Fibroblast of the aortic adventitia (primary cell): ENCODE measurements at places on chromosomes 2 and 18. TPM values are rescaled to one million over a fixed set of nuclear protein-coding genes. Genes with fewer than 3 reads are reported as not detected.

The LINC00305 gene
- not detected in 2 replicates for total RNA-seq

The NEURL3 gene
- total RNA-seq, result not detected in 2 replicates

The SLC38A11 gene
- 0.45 TPM in 1 of 2 replicates, not detected in the other for total RNA-seq

The HAAO gene
- total RNA-seq, result 0.90 and 5.4 TPM in 2 replicates

The SNORC gene
- total RNA-seq, result 0.33 and 0.72 TPM in 2 replicates

The LIMS2 gene
- total RNA-seq, result 7.8 and 11.3 TPM in 2 replicates

The ALK gene
- 0.27 and 0.82 TPM in 2 replicates for total RNA-seq

The G6PC2 gene
- not detected in 2 replicates for total RNA-seq

The POLR1A gene
- total RNA-seq, result 29.4 and 43.1 TPM in 2 replicates

The GRHL1 gene
- 1.3 TPM in 1 of 2 replicates, not detected in the other for total RNA-seq

The UGT1A3 gene
- total RNA-seq, result not detected in 2 replicates

The NLRC4 gene
- not detected in 2 replicates for total RNA-seq

The MTHFD2 gene
- 38.7 and 254 TPM in 2 replicates for total RNA-seq

The PROKR1 gene
- not detected in 2 replicates for total RNA-seq

The UGT1A6 gene
- total RNA-seq, result 0.09 TPM in 1 of 2 replicates, not detected in the other

The ST6GAL2 gene
- 0.09 and 0.16 TPM in 2 replicates for total RNA-seq

The CXCR1 gene
- total RNA-seq, result not detected in 2 replicates

The MARS2 gene
- 1.6 and 3.5 TPM in 2 replicates for total RNA-seq

The SPR gene
- total RNA-seq, result 14.3 and 58.3 TPM in 2 replicates

The HDLBP gene
- total RNA-seq, result 929 and 1,195 TPM in 2 replicates

The ROCK2 gene
- total RNA-seq, result 65.3 and 92.9 TPM in 2 replicates

The MOCOS gene
- total RNA-seq, result 3.5 and 13.1 TPM in 2 replicates

The CCDC68 gene
- total RNA-seq, result 0.16 and 7.4 TPM in 2 replicates

The NT5DC4 gene
- total RNA-seq, result not detected in 2 replicates

The MAPK4 gene
- under 0.01 TPM in 1 of 2 replicates, not detected in the other for total RNA-seq

The FBXO41 gene
- 0.18 and 1.6 TPM in 2 replicates for total RNA-seq

The RAPH1 gene
- 16.5 and 18.8 TPM in 2 replicates for total RNA-seq

The MOGAT1 gene
- total RNA-seq, result not detected in 2 replicates

The UBE2E3 gene
- 26.8 and 172 TPM in 2 replicates for total RNA-seq

The STRN gene
- 26.2 and 26.5 TPM in 2 replicates for total RNA-seq

The RPRM gene
- 0.27 TPM in 1 of 2 replicates, not detected in the other for total RNA-seq

The ZNF532 gene
- 17.3 and 42.6 TPM in 2 replicates for total RNA-seq

The TTL gene
- 33.6 and 75.6 TPM in 2 replicates for total RNA-seq

The TRIP12 gene
- total RNA-seq, result 151 and 210 TPM in 2 replicates

The GLI2 gene
- 1.9 and 5.3 TPM in 2 replicates for total RNA-seq

The ESPNL gene
- 1.4 and 2.4 TPM in 2 replicates for total RNA-seq

The FN1 gene
- total RNA-seq, result 3,314 and 7,235 TPM in 2 replicates

The OTOF gene
- not detected in 2 replicates for total RNA-seq

The BOLL gene
- not detected in 2 replicates for total RNA-seq

The CHRNG gene
- not detected in 2 replicates for total RNA-seq

The PLEKHH2 gene
- 5.4 and 20.0 TPM in 2 replicates for total RNA-seq

The AMER3 gene
- not detected in 2 replicates for total RNA-seq
